A549 treated with Hydrocortisone at 1 μM for 4 hours (cell line): ENCODE measurements at places on chromosomes 6 and 20. TPM values are rescaled to one million over a fixed set of nuclear protein-coding genes. Genes with fewer than 3 reads are reported as not detected.

The DUSP15 gene
- 0.39 to 1.0 TPM (median 0.83 TPM) in 5 replicates for total RNA-seq

The ZSCAN12 gene
- total RNA-seq, result 1.3 to 2.3 TPM (median 1.6 TPM) in 5 replicates

The HLA-DQB1 gene
- not detected in 5 replicates for total RNA-seq

The PGC gene
- 0.08 to 0.14 TPM (median 0.12 TPM) in 3 of 5 replicates, not detected in the others for total RNA-seq

The GTSF1L gene
- not detected in 5 replicates for total RNA-seq

The BMP5 gene
- total RNA-seq, result not detected in 5 replicates

The LRFN2 gene
- total RNA-seq, result 0.02 TPM in 1 of 5 replicates, not detected in the others

The LRP11 gene
- total RNA-seq, result 26.4 to 34.5 TPM (median 34.0 TPM) in 5 replicates

The PDYN gene
- not detected in 5 replicates for total RNA-seq

The GFOD1 gene
- total RNA-seq, result 1.4 to 1.7 TPM (median 1.6 TPM) in 5 replicates

The PLN gene
- not detected in 5 replicates for total RNA-seq

The GSTA4 gene
- 7.8 to 9.8 TPM (median 8.5 TPM) in 5 replicates for total RNA-seq

The MRAP2 gene
- total RNA-seq, result 1.4 to 1.9 TPM (median 1.8 TPM) in 5 replicates

The POPDC3 gene
- total RNA-seq, result 21.9 to 23.9 TPM (median 23.1 TPM) in 5 replicates

The PTCRA gene
- not detected in 5 replicates for total RNA-seq

The ZNF311 gene
- total RNA-seq, result 0.11 to 0.22 TPM (median 0.15 TPM) in 5 replicates

The TREM1 gene
- 0.10 to 0.25 TPM (median 0.13 TPM) in 3 of 5 replicates, not detected in the others for total RNA-seq

The PRND gene
- not detected in 5 replicates for total RNA-seq

The CNR1 gene
- total RNA-seq, result 1.3 to 1.9 TPM (median 1.7 TPM) in 5 replicates

The HS3ST5 gene
- total RNA-seq, result not detected in 5 replicates

The THBS2 gene
- 0.03 to 0.22 TPM (median 0.04 TPM) in 4 of 5 replicates, not detected in the other for total RNA-seq
